ENCODE measurements at places on chromosomes 5 and 9. TPM values are rescaled to one million over a fixed set of nuclear protein-coding genes. Genes with fewer than 3 reads are reported as not detected.

CKMT2 gene
- total RNA-seq = 3.1 TPM

BRD3 gene
- 105 TPM for total RNA-seq

TERT gene
- 40.4 TPM for total RNA-seq

PHYKPL gene
- total RNA-seq = 31.7 TPM

FOXD4L3 gene
- not detected for total RNA-seq

CDH6 gene
- total RNA-seq = 1.1 TPM

IL3 gene
- total RNA-seq = not detected

PCA3 gene
- not detected for total RNA-seq

EDIL3 gene
- total RNA-seq = 48.3 TPM

DNA sequence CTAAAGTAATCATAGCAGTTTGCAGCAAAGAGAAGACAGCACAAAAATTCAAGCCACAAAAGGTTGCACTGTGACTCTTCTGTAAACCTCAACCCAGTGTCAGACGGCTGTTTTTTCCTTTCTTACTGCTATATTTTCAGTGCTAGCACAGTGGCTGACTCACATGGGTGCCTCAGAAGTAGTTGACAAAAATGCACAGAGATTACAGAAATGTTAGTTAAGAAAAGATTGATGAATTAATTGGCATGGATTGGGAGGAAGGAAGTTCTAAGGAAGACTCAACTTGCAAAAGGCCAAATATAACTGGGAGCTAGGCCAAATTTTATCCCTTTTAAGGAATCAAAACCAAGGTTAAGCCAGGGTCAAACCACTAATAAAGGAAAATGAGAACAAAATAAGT, 43.7 kb upstream of the ITGA1 start:
- no peak for DNase-seq

DNA sequence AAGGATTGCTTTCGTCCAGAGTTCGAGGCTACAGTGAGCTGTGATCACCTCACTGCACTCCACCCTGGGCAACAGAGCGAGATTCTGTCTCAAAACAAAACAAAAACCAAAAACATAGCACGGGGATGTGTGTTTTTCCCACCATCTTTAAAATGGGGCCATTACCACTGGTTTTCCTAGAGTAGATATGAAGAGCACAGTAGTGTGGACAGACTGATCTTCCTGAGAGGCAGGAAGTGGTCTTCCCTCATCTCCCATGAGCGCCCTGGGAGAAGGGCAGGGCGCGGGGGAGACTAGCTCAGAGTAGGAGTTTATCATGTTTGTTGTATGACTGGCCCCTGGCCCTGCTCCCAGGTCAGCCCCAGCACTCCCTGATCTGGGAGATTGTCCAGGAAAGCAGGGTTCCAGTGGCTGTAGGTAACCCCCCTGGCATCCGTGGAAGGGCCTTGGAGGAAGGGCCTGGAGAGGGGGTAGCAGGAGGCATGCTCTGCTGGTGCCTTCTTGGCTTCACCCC, 2.3 kb downstream of the SUSD3 start:
- DNase-seq = no peak

GRCh38 chr9:78103971-78104433, 72.4 kb upstream of the GNAQ start:
- no peak for DNase-seq

- peak; percentile 74 for DNase-seq
Measured at GRCh38 chr9:37034305-37034937, 353 bp upstream of the PAX5 start.

GRCh38 chr5:122056913-122057312, 21.1 kb downstream of the LOX start:
- no peak for DNase-seq

GRCh38 chr5:22757776-22758175, 95.4 kb downstream of the CDH12 start:
- no peak for DNase-seq

GRCh38 chr5:175166026-175166425, 278.0 kb downstream of the DRD1 start:
- DNase-seq = no peak

GRCh38 chr5:176724472-176724871, 77.2 kb downstream of the TSPAN17 start:
- no peak for DNase-seq

- DNase-seq = no peak
Measured at GRCh38 chr5:176877793-176878331, 21.3 kb downstream of the HK3 start.

DNA sequence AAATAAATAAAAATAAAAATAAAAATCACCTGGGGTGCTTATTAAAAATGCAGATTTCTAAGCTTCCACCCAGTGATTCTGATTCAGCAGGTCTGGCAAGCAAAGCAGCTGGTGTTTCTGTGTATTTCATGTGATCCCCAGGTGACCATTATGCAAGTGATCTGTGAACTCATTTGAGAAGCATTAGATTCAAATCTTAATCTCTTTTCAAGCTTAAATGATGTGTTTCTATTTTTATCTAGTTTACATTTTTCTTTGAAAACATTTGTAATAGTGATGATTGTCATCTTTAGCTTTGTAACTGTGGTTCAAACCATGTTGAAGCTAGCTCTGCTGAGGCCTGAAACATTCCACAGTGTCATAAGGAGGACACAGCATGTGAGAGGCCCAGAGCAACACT, 804.8 kb upstream of the ZNF608 start:
- DNase-seq = no peak

- DNase-seq = no peak
Measured at GRCh38 chr5:32511776-32512374, 67.3 kb upstream of the ZFR start.

GRCh38 chr5:168948746-168949145, 352.2 kb downstream of the SLIT3 start:
- DNase-seq = no peak

- no peak for DNase-seq
Measured at GRCh38 chr5:1973391-1974013, 90.8 kb upstream of the IRX4 start.

DNA sequence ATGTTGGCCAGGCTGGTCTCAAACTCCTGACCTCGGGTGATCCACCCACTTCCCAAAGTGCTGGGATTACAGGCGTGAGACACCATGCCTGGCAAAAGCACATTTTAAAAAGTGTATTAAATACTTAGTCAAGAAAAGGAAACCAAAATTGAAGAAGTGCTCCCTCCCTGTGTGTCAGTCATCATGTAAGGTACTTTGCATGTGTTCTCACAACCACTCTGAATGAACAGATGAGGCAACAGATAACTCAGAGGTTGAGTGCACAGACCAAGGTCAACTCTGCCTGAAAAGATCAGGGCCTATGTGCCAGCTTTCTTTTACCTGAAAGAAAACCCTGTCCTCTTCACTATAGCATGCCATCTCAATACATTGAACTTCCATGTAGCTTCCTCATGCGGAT, 289.7 kb downstream of the MRPS30 start:
- DNase-seq = no peak

GRCh38 chr5:122402955-122403685, 91.1 kb downstream of the SNCAIP start:
- no peak for DNase-seq

DNA sequence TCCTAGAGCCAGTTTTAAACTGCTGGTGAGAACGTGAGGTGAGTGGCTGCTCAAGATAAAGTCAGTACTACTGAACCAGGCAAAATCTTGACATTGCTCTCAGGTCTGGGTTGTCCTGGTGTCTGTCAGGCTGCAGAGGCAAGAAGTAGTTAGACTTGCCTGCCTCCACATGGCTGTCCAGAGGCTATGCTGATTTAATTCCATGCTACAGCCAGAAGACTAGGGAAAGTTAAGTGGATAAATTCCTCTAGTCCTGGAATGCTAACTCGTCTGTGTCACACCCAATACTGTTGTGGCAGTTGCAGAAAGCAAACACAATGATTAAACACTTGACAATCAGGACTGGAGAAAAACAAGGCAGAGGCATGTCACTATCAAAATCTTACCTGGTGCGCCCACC, 118.9 kb downstream of the ACER2 start:
- DNase-seq = no peak

- DNase-seq = no peak
Measured at GRCh38 chr9:125161284-125161918, 18.1 kb upstream of the SCAI start.

GRCh38 chr5:58827463-58827862, 244.6 kb downstream of the RAB3C start:
- DNase-seq = no peak
